Stimulated activated CD8-positive, alpha-beta memory T cell treated with anti-CD3 and anti-CD28 coated beads, Interleukin-4, amount 100 ng/mL, for 24 hours (primary cell): ENCODE measurements at places on chromosomes 12 and 14.

- DNase-seq, result no peak
Observed at GRCh38 chr14:40365305-40365704, 933.1 kb upstream of the FBXO33 start.

GRCh38 chr12:68374307-68374982, 42.3 kb upstream of the MDM1 start:
- no peak for DNase-seq

GRCh38 chr12:69052613-69053408, 119.8 kb upstream of the CPM start:
- peak; percentile 18 for DNase-seq

- no peak for DNase-seq
Observed at GRCh38 chr12:112381406-112381882, 787 bp downstream of the HECTD4 start.

- no peak for DNase-seq
Observed at GRCh38 chr14:20631023-20631879, 10.2 kb downstream of the OR6S1 start.

DNA sequence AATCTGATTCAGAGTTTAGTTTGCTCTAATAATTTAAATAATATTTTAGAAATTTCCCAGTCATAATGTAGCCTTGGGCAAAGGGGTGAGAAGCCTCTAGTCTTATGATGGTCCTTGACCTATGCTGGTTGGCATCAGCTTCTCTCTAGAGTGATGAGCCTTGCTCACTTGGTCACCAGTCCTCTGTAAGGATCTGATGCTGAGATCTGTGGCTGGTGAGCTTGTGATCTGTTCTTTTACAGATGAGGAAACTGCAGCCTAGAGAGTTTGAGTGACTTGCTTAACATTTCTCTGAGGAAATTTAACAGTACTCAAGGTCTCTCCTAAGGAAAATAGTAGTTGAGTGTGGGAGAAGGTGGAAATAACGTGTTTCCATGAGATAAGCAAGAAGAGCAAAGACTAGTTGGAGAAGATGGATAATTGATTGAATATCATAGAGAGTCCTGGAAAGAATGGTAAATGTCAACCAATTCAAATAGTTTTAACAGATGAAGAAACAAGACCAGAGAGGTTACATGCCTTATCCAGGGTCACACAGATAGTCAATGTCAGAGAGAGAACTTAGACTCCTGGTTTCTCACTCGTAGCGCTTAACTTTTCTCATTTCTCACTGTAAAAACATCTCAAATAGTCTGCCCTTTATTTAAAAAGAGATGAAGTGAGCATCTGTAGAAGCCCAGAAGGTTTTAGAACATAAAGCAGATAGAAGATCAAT, 89.7 kb upstream of the ETV6 start:
- no peak for DNase-seq

GRCh38 chr14:71534506-71534905, 397.7 kb upstream of the RGS6 start:
- no peak for DNase-seq

GRCh38 chr14:71647086-71647784, 285.0 kb upstream of the RGS6 start:
- no peak for DNase-seq
